DMS 273 treated with DMSO at 0.1 percent for 48 hours (cell line): ENCODE measurements at places on chromosomes 12 and 14.
A peak's percentile ranks its signal among the peaks of the same experiment; 100 is the strongest.

DNA sequence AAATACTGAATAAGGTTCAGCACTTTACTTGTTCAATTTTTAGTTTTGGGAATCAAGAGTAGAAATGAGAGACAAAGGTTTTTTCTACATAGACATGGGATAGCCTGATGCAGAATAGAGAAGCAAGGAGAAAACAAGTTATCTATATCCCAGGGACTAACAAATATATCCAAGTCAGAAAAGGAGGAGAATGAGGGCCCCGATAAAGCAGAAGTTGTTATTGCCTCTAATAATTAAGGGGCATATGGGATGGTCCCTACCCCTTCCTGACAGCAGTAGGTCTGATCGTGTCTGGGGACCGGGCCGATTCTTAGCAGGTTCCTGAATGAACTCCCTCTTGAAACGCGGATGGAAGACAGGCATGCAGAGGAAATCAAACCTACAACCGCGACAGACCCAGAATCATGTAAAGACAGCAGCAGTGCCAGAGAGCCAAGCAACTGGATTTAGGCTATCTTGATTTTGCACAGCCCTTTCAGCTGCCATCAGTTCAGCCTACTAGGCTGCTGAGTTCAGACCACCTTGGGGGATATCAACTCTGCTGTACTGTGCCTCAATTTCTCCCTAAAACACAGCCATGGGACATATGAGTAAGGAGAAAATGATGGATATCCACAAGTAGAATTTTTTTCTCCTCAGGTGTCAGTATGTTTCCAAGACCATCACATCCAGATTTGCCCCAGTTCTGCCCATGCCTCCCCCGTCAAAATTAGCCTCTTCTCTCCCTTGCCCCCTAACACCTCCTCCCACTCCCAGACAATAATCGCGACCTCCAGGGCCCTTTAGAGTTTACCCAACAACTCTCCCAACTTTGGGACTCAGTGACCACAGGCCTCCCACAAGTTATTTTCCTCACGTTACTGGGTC lies 706 bp downstream of the PRMT5 start:
- no peak for DNase-seq

- DNase-seq = no peak
These were observed 26.2 kb downstream of the SNRPF start for GRCh38 chr12:95884998-95885397.

DNA sequence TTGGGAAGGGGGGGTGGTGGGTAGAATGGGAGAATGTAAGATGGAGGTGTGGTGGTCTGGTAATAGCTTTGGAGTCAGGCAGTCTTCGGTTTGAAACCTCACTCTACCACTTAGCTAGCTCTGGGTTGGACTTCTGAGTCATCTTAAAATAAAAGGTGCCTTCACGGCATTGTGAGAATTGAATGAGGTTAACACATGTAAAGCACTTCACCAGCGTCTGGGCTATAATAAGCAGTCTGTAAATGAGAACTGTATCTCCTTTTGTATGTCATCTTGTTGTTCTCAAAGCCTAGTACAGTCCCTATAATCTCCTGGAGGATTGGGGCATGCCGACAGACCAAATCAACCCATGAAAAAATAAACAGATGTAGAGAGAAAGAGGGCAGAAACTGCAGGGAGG lies 11.2 kb downstream of the C2CD5 start:
- no peak for DNase-seq

- no peak for DNase-seq
These were observed 10.1 kb upstream of the ATXN7L3B start for GRCh38 chr12:74527491-74527890.

- no peak for DNase-seq
These were observed 579.1 kb downstream of the SLC16A7 start for GRCh38 chr12:60174941-60175340.

- no peak for DNase-seq
These were observed 267.6 kb upstream of the BTG1 start for GRCh38 chr12:92413286-92413685.

DNA sequence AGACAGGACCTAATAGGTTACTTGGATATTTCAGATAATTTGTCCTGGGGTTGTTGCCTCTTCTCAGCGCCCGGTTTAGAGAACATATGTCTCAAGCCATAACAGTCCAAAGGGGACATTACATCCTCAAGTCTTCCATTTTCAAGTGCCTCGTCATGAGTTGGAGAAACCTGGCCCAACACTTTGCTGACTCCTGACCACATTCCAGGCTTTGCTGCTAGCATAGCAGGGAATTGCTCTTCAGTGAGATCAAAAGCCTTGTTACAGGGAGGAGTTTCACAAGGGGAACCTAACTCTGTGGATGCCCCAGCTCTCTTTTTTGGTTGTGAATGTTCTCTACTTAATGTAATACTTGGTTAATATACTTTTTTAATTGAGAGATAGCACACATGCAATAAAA lies 8.2 kb upstream of the MMP19 start:
- no peak for DNase-seq

DNA sequence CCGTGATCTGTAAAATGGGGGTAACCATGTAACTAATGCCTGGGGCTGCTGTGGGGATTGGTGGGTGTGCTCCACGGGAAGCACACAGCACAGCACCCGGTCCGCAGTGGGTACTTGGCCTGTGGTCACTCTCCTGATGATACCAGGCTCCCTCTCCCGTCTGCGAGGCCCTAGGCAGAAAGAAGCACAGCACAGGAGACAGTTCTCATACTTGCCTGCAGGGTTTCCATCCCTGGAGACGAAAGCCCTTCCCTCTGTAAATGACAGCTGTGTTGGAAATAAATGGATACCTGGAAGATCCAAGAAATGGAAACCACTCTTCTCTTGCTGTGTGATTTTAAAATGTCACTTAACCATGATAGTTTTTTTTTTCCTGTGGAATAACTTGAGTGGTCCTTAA lies 7.9 kb upstream of the PRMT8 start:
- DNase-seq = no peak

DNA sequence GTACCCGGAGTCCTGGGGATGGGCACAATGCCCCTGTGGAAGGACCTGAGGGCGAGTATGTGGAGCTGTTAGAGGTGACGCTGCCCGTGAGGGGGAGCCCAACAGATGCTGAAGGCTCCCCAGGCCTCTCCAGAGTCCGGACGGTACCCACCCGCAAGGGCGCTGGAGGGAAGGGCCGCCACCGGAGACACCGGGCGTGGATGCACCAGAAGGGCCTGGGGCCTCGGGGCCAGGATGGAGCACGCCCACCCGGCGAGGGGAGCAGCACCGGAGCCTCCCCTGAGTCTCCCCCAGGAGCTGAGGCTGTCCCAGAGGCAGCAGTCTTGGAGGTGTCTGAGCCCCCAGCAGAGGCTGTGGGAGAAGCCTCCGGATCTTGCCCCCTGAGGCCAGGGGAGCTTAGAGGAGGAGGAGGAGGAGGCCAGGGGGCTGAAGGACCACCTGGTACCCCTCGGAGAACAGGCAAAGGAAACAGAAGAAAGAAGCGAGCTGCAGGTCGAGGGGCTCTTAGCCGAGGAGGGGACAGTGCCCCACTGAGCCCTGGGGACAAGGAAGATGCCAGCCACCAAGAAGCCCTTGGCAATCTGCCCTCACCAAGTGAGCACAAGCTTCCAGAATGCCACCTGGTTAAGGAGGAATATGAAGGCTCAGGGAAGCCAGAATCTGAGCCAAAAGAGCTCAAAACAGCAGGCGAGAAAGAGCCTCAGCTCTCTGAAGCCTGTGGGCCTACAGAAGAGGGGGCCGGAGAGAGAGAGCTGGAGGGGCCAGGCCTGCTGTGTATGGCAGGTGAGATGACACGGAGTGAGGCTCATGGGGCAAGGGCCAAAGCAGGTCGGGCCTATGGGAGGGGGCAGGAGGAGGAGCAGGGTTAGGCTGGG lies 4.5 kb downstream of the ARHGEF40 start:
- no peak for DNase-seq

- no peak for DNase-seq
These were observed 71.8 kb downstream of the SPATS2 start for GRCh38 chr12:49439042-49439441.

DNA sequence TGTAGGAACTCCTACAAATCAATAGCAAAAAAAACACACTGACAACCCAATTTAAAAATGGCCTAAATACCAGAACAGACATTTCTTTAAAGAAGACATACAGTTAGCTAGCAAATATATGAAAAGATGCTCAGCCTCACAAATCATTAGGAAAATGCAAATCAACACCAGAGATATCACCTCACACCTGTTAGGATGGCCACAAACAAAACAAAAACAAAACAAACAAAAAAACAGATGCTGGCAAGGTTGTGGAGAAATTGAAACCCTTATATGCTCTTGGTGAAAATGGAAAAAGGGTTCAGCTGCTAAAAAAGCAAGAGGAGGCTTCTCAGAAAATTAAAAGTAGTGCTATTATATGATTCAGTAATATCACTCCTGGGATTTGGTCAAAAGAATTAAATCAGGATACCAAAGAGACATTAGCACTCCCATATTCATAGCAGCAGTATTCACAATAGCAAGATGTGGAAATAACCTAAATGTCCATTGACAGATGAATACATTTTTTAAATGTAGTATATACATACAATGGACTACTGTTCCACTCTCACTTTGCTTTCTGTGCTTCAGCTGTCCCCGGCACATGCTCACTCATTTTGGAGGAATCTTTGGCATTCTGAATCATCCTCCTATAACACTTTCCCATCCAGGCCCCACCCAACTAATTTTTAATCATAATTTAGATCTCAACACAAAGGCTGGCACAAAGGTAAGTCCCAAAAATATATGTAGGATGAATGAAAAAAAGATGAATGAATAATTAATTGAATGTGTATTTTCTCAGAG lies 99.1 kb downstream of the SYT1 start:
- no peak for DNase-seq

- no peak for DNase-seq
These were observed 287.2 kb downstream of the BCAT1 start for GRCh38 chr12:24661657-24662096.

DNA sequence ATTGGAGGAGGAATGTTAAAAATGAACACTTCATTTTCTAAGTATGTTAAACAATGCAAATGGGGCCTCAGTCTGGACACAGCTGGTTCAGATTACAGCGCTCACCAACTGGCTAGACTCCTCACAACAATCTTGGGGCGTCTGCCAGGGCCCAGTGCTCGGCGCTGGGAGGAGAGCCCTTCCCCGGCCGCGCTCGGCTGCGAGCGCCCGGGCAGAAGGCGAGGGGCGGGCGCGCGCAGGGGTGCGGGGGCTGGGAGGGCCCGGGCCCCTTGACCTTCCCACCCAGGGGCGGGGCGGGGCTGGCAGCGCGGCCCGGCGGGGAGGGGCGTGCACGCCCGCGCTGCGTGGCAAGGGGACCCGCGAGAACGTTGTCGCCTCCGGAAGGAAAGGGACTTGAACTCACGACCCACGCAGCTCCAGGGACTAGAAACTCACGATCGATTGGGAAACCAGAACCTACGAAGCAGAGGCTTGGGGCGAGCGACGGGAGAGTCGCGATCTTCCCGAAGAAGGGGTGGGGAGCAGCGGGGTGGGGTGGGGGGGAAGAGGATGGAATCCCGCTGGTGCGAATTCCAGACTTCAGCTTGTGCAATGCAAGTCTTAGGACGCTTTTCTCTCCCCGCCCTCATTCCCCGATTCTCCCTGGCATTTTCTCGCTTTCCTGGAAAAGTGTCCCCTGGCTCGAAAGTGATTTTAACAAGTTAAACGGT lies at the start of gene FBLN5:
Gene FBLN5 (minus strand): TSS at position 220 of the 710 bp plus-strand sequence. CDS start 465 bp downstream, outside the sequence.
- no peak for DNase-seq

DNA sequence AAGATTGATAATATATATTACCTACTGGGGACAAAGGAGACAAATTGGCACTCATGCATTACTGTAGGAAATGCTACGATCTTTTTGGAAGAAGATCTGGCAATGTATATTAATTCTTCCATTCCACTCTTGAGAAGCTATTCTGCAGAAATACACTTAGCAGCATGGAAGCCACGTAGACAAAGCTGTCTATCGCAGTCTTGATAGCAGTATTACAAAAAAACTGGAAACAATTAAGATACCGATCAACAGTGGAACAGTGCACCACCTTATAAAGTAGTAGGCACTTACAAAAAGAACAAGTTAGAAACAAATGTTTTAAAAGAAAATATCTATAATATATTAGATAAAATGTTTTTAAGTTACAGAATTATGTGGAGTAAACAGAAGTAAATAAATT lies 87.2 kb downstream of the ABCD2 start:
- no peak for DNase-seq

- no peak for DNase-seq
These were observed 13.6 kb downstream of the FAM222A start for GRCh38 chr12:109727039-109727723.

DNA sequence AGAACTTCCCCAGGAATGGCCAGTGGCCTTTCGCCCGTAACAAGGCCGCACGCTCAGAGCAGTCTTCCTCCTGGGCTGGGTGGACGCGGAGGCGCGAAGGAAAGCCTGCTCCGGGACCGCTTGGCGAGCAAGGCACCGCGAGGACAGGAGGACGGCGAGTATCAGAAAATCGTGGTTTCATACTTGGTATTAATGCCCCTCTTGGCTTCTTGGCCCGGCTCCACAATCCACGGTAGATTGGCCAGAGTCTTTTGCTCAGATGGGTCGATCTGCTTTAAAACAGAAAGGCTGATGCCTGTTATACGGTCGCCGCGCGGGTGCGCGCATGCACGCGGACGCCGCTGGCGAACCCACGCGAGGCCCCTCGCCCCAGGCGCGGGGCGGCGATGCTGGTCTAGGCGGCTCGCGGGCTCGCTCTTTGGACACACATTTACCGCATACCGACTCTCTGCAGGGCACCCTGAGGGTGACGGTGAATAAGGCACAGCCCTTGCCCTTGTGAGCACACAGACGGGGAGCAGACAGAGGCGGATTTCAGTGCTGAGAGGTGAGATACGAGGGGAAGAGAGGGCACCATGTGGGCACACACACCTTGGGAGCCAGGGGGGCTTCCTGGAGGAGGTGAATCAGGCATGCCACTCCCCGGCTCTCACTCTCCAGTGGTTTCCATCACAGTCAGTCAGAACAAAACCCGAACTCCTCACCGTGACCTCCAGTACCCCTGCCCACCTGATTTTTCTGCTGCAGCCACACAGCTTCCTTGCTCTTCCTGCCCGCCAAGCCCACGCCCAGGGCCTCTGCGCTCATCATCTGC lies 100.7 kb downstream of the APAF1 start:
- DNase-seq = no peak

- DNase-seq = peak; percentile 25
These were observed 51.2 kb downstream of the SMIM41 start for GRCh38 chr12:52130711-52131110.

GRCh38 chr14:69873877-69874780 lies 5.1 kb upstream of the SMOC1 start:
- no peak for DNase-seq

- no peak for DNase-seq
These were observed 2.4 kb upstream of the KRT84 start for GRCh38 chr12:52387859-52388258.

- no peak for DNase-seq
These were observed 31.3 kb downstream of the MMAB start for GRCh38 chr12:109542014-109542413.

DNA sequence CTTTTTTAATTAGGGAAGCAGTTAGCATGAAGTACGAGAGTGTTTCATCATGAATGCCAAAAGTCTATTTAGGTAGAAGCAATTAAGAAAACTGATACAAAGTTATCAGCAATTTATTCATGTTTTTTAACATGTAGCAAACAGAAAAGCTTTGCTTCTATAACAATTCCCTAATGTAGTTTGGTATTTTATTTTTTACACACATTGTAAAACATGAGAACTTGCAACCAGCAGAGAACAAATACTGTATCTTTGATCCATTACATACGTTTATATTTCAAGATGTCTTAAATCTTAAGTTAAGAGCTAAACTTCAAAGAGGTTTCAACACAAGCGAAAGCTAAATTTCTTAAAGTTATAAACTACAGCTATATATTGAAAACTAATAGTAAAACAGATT lies 39.3 kb downstream of the MED13L start:
- DNase-seq = no peak

- no peak for DNase-seq
These were observed 435.7 kb upstream of the DCN start for GRCh38 chr12:91618281-91618680.

GRCh38 chr12:131052929-131053328 lies 99.2 kb downstream of the ADGRD1 start:
- DNase-seq = no peak
